ENCODE measurements at places on chromosomes 6 and 20.

DNA sequence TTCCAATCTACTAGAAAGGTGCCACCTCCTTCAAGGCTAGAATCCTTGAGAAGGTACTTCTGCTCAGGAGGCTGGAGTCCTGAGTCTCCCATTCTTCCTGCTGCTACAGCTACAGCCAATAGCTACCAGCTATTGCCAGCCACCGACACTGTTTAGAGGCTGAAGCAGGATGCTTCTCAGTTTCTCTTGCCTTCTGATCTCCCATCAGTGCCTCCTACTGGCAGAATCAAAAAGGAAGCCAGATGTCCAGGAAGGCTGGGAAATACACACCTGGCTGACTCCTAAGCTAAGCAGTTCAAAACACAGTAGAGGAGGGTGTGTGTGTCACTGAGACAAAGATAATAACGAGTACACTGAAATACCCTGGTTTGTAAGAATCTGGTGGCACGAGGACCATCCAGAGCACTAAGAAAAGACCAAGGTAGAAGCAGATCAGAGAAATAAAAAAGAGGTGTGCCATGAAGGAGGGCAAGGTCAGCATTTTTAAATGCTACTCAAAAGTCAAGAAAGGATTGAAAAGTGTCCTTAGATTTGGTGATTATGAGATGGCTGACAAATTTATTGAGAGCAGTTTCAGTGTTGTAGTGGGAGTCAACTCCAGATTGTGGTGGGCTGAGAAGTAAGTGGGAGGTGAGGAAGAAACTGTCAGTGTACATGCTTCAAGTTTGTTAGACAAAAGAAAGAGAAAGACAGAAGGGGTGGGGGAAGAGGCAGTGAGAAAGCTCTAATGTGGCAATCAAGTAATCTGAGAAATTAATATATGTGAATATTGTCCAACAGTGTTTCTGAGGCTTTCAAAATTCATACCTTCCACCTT lies 2.3 kb upstream of the HLA-DMA start:
- DNase-seq, result no peak

- no peak for DNase-seq
Observed at GRCh38 chr6:55833284-55833683, 42.1 kb downstream of the BMP5 start.

- no peak for DNase-seq
Observed at GRCh38 chr6:56946368-56946767, 8.5 kb upstream of the BEND6 start.

GRCh38 chr6:20757761-20758160 lies 223.5 kb downstream of the CDKAL1 start:
- DNase-seq, result no peak

DNA sequence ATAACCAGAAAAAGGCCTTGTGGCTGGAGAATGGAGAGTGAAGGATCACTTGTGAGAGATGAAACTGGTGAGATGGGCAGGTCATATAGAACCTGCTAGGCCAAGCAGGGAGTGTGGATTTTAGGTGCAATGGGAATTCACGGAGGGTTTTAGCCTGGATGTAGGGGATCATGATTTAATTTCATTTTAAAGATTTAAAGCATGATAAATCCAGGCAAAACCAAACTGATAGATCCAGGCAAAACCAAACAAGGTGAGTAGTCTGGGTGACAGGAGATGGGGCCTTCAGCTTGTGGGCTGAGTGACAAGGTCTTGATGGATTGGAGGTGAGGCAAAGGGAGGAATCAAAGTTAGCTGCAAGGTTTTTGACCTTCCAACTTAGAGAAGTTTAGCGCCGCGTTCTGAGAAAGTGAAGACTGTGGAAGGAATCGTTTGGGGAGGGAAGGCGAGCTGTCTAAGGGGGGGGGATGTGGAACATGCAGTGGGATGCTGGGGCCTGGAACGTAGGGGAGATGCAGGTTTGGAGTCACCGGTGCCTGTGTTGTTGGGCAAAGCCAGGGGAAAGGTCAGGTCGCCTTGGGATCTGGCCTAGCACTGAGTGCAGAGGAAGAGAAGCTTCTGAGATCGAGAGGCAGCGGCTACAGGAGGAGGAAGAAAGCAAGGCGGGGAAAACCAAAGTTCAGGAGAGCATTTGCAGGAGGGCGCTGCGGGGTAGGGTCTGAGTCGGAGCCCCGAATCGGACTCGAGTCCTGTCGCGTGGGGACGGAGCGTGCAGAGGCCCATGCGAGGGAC lies 1.3 kb upstream of the PLCG1 start:
- DNase-seq, result no peak
